ENCODE measurements at places on chromosomes 12 and 14. TPM values are rescaled to one million over a fixed set of nuclear protein-coding genes. Genes with fewer than 3 reads are reported as not detected.

Gene ADCY4
- total RNA-seq: 0.17 TPM

Gene TCL1B
- total RNA-seq: not detected

Gene CIROP
- total RNA-seq: 0.45 TPM

Gene GPR162
- 2.7 TPM for total RNA-seq

Gene SLC6A12
- total RNA-seq: not detected

Gene DENND5B
- 5.6 TPM for total RNA-seq

Gene NXPH4
- 1.5 TPM for total RNA-seq

Gene AKAP5
- total RNA-seq: 0.17 TPM

Gene CLEC4D
- not detected for total RNA-seq

Gene TSHR
- not detected for total RNA-seq

Gene KRT6C
- total RNA-seq: not detected

Gene GPR135
- 0.84 TPM for total RNA-seq

Gene TMTC2
- total RNA-seq: 0.84 TPM

Gene RIPK3
- total RNA-seq: 0.84 TPM

Gene ASCL4
- not detected for total RNA-seq

Gene NPFF
- not detected for total RNA-seq

Gene TMEM30B
- 2.7 TPM for total RNA-seq

Gene RASAL1
- not detected for total RNA-seq

Gene ACRBP
- total RNA-seq: 0.89 TPM

Gene RILPL2
- 2.2 TPM for total RNA-seq

Gene DHRS2
- total RNA-seq: not detected

Gene PPP4R4
- 0.45 TPM for total RNA-seq

Gene HCAR3
- not detected for total RNA-seq

Gene GPRC5D
- not detected for total RNA-seq

Gene POU6F1
- 4.7 TPM for total RNA-seq

Gene MAP3K9
- 0.84 TPM for total RNA-seq

Gene ANKRD33
- total RNA-seq: not detected

Gene OASL
- not detected for total RNA-seq

Gene OTUB2
- total RNA-seq: 1.3 TPM

Gene MIP
- not detected for total RNA-seq

Gene NRIP2
- not detected for total RNA-seq
